ENCODE measurements at places on chromosomes 7 and 10.
A peak's percentile ranks its signal among the peaks of the same experiment; 100 is the strongest.

GRCh38 chr10:16789261-16789660 is 28.0 kb downstream of the RSU1 start:
- no peak for DNase-seq

GRCh38 chr7:20220921-20221547 is 3.9 kb upstream of the MACC1 start:
- DNase-seq: peak; percentile 71

- DNase-seq: no peak
Observed at GRCh38 chr10:118173296-118173695, 126.6 kb upstream of the RAB11FIP2 start.

DNA sequence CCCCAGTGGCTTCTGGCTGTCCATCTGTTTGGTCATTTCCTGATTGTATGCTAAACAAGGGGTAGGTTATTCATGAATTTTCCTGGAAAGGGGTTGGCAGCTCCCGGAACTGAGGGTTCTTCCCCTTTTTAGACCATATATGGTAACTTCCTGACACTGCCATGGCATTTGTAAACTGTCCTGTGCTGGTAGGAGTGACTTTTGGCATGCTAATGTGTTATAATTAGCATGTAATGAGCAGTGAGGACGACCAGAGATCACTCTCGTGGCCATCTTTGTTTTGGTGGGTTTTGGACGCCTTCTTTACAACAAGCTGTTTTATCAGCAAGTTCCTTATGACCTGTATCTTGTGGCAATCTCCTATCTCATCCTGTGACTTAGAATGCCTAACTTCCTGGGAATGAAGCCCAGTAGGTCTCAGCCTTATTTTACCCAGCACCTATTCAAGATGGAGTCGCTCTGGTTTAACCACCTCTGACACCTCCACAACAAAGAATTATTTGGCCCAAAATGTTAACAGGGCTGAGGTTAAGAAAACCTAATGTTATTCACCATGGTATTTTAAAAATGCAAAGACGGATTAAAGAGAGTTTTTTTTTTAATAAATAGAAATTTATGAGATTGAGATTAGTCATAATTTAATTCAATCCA is 2.4 kb upstream of the PTN start:
- DNase-seq: peak; percentile 77

- no peak for DNase-seq
Observed at GRCh38 chr10:133214468-133215410, 15.3 kb upstream of the UTF1 start.

DNA sequence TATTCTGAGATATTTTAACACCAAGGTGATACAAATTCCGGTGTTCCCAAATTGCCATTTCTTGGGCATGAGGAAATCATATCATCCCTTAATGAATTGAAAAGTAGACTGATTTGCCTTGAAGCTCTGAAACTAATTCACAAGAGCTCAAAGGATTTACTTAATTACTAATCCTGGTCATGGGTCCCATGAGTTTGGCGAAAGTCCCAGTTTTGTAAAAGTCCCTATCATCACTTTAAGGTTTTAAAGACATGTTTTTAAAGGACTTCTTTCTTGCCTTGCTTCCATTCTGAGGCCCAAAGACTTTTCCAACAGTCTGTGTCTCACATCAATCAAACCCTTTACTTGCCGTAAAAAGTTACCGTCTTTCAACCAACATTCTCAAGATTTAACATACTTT is 377.9 kb downstream of the DNAJB9 start:
- no peak for DNase-seq

GRCh38 chr7:116145245-116145852 is 65.0 kb upstream of the TES start:
- peak; percentile 26 for DNase-seq

GRCh38 chr7:69002416-69002815 is 595.9 kb upstream of the AUTS2 start:
- no peak for DNase-seq

DNA sequence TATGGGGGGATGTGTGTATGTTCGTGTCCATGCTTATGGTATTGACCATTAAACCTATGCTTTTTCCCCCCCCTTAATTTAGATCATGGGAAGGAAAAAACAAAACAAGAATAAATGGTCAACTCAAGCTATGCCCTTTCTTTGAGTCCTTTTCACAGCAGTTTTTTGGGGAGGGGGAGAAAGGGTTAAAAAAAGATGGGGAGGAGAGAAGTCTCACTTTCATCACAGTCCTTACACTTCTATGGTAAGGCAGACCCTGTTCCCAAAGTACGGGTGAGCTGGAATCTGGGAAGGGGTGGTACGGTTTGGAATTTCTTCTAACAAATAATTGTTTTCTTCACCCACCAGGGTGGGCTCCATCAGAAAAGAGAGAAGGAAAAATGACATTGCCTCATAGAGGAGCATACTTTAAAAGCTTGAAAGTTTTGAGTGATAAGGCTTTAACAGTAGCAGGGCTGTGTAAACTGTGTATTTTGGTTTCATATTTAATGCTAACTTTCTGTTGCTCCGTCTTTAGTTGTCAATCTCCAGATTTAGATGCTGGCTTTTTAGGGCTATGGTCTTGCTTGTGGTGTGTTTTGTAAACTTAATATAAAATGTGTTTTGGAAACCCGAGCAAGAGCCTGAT is 180.1 kb downstream of the TCF7L2 start:
- no peak for DNase-seq

DNA sequence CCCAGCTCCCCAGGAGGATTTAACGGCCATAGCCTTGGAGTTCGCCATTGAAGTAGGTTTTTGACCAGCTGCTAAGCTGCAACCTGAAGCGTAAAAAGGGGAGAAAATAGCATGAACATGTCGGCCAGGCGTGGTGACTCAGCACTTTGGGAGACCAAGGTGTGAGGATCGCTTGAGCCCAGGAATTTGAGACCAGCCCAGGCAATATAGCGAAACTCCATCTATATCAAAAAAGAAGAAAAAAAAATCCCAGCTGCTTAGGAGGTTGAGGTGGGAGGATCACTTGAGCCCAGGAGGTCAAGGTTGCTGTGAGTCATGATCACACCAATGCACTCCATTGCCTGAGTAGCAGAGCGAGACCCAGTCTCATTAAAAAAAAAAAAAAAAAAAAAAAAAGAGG is 32.2 kb upstream of the MCU start:
- no peak for DNase-seq

DNA sequence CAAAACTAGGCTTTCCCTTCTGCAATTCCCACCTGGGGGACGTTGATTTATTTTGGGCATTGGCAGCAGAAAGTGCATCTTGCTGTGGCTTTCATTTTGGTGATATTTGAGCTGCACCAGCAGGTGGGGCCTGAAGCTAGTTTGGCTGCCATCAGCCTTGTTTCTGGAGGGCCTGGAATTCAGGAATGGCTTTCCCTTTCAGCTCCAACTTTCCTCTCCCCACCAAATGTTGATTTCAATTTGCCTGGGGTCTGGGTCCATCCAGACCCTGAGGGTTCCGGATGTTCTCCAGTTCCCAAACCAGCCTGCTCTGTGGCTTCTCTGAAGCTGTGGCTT is 640.4 kb downstream of the TYW1 start:
- DNase-seq: no peak

- peak; percentile 84 for DNase-seq
Observed at GRCh38 chr10:35447693-35448407, 111.5 kb downstream of the CCNY start.

DNA sequence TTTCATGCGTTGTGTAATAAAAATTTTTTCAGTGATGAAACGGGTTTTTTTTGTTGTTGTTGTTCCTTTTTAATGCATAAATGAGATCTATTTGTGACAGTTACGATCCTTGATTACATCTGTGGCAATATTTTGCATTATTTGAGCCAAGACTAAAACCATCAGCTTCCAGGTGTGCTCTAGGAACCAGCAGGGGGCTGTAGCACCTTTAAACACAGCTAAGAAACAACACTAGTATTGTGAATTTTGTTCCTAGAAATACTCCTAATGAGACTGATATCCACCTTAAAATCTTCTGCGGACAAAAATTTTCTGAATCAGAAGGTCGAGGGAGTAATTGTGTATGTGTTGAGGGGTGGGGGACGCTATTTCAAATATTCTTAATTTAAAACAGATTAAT is 52.6 kb downstream of the FGFBP3 start:
- no peak for DNase-seq

DNA sequence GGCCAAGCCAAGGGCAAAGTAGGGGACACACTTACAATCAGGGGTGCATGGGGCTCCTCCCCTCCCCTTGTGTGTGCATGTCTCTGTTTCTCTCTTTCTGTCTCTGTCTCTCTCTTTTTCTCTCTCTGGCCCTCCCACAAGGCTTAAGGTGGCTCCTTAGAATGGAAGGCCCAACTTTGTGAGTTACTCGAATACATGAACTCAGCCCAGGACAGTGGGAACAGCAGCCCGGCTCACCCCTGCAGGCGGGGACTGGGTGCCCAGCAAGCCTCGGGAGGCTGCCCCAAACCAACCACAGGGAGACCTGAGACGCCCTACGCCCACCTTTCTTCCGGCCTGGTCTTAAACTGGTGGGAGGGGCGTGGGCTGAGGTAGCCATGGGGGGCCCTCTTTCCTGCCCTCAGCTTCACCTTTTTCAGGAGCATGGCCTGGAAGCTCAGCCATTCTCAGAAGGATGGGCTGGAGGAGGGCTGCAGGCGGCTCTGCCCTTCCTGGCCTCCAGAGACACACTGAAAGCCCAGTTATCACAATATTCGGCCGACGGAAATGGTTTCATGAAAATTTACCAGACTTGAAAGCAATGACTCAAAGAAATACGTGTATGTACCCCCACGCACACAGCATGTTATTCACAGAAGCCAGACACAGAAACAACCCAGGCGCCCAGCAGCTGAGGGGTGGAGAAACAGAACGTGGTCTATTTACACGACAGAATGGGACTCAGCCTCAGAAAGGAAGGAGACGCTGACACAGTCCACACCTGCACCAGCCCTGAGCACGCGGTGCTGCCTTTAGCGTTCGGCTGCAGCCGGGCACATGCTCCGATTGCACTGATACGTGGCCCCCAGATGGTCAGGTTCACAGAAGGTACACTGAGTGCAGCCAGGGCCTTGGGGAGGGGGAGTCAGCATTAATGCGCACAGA is 229.5 kb downstream of the PTPRN2 start:
- no peak for DNase-seq

- DNase-seq: peak; percentile 57
Observed at GRCh38 chr7:129664029-129665012, 52.8 kb downstream of the NRF1 start.

DNA sequence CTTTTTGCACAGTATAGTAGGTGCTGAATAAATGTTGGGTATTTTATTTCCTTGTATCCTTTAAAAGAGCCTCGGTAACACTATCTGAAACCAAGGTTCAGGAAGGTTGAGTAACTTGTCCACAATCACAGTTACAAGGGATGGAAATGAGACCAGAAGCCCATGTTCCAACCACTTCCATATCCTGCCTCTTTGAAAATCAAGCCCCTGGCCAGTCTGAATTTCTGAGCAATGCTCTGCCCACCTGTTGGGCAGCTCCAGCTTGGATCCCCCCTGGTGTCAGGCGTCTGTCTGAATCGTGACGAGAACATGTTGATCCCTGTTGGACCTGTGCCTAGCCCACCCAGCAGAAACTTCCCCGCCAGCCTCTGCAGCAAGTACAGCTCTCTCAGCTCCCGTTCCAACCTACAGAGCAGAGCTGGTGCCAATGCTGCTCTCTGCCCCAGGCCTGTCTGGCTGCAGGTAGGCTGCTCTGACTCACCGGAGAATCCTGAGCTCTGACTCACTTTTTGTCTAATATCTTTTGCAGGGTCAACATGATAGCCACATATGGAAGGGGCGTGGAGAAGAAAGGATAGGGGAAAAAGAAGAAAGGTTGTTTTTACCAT is 595.5 kb downstream of the INHBA start:
- DNase-seq: no peak

- no peak for DNase-seq
Observed at GRCh38 chr10:114188900-114189299, 9.7 kb downstream of the TDRD1 start.

DNA sequence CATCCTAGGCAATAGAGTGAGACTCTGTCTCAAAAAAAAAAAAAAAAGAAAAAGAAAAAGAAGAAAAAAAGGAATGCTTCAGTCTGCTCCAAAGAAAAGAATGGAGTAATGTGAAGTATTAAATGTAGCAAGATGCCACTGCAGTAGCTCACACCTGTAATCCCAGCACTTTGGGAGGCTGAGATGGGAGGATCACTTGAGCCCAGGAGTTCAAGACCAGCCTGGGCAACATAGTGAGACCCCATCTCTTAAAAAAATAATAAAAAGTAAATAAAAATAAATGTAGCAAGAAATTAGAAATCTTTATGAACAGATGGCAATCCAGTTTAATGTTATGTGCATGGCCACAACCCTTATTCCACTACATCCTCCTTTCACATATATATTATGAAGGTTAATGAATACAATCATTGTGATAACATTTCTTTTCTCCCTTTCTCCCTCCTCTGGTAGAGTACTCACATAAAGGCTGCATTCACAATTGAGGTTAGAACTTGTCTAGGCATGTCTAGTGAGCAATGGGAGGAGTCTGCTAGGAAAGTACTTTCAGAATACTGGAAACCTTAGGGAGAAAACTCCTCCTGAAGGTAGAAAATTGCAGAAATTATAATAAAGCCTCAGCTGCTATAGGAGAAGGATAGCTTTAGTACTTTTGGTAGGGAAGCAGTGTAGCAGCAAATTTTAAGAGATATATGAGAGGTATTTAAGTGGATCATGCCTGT is 20.4 kb downstream of the KLLN start:
- DNase-seq: no peak

- no peak for DNase-seq
Observed at GRCh38 chr7:41738336-41738735, 35.4 kb upstream of the INHBA start.

GRCh38 chr10:14022954-14023672 is 307.6 kb downstream of the FRMD4A start:
- no peak for DNase-seq
